ENCODE measurements at places on chromosomes 5 and 9. TPM values are rescaled to one million over a fixed set of nuclear protein-coding genes. Genes with fewer than 3 reads are reported as not detected.

- H3K27me3 ChIP-seq, result no peaks in the 10 kb centered on the region
- H3K4me1 ChIP-seq, result peaks cover 5% of the 10 kb centered on the region
- no peak overlapping the region for H3K27ac ChIP-seq
- peak; percentile 21 for DNase-seq
- H3K36me3 ChIP-seq, result peaks cover 3% of the 10 kb centered on the region
These were observed 687.3 kb upstream of the ST8SIA4 start for GRCh38 chr5:101590384-101590783.

- H3K4me3 ChIP-seq, result no peak overlapping the region
- H3K27me3 ChIP-seq, result no peaks in the 10 kb centered on the region
- no peak overlapping the region for H3K27ac ChIP-seq
- no peaks in the 10 kb centered on the region for H3K36me3 ChIP-seq
- H3K4me1 ChIP-seq, result no peaks in the 10 kb centered on the region
These were observed 34.4 kb upstream of the NSMF start for GRCh38 chr9:137493364-137494103.

Gene AMBP
- 3.3 TPM for total RNA-seq

Gene LAMC3
- total RNA-seq, result 35.9 TPM

Gene CDC20B
- total RNA-seq, result not detected

DNA sequence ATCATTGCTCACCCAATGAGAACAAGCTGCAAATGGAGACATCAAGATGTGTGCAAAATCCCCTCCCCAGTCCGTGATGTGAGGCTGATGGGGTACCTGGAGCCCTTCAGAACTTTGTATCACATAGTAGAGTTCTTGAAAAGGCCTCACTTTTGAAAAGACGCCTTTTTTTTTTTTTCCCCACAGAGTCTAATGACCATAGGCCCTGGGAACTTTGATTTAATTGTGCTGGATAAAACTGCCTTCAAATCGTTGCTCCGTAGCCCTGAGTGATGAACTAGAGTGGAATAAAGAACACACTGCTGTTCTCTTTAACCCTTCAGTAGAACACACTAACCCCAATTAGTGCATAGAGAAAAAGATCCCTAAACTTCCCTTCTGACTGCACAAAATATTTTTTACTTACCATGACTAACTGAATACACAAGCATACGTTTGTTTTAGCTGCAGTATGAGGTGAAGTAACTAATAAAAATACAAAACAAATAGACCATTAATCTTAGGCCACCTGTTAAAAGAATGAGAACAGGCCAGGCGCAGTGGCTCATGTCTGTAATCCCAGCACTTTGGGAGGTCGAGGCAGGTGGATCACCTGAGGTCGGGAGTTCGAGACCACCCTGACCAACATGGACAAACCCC lies 15.1 kb downstream of the PSAT1 start:
- 0 out of 2 replicates have a peak, but pooled peaks cover 2% of the 10 kb centered on the region for H3K4me1 ChIP-seq
- peaks cover 85% of the 10 kb centered on the region for H3K36me3 ChIP-seq
- H3K27ac ChIP-seq, result peak overlapping the region; percentile 80
- no peak overlapping the region for H3K4me3 ChIP-seq
- no peaks in the 10 kb centered on the region for H3K27me3 ChIP-seq

- peaks cover 23% of the 10 kb centered on the region for H3K4me1 ChIP-seq
- no peak overlapping the region for H3K27ac ChIP-seq
- H3K4me3 ChIP-seq, result no peak overlapping the region
- no peak for DNase-seq
These were observed 111.4 kb downstream of the FANCC start for GRCh38 chr9:95206143-95206542.

DNA sequence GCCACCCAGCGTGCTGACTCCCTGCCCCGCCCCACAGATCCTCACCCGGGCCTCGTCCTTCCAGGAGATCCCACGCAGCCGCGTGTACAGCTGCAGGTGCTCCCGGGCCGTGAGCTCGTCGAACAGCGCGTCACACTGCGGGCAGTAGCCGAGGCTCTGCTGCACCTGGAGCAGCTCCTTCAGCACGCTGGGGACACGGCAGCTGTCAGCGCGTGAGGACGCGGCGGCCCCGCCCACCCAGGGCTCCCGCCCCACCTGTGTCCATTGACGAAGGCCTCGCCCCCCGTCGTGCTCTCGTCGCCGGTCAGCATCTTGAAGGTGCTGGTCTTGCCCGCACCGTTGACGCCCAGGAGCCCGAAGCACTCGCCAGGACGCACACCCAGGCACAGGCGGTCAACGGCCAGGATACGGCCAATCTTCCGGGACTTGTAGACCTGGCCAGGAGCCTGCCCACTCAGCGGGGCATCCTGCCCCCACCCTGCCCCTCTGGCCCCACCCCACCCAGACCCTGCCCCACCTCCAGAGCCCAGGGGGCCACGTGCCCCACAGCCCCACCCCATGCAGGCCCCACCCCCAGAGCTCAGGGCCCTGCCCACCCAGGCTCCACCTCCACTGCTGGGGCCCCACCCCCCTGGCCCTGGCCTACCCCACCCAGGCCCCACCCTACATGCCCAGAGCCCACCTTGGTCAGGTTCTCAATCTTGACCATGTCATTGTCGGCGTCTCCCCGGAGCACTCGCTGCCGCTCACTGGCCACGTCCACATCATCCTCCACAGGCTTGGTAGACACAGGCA lies 13.8 kb upstream of the CLIC3 start:
- no peak for DNase-seq
- no peaks in the 10 kb centered on the region for H3K36me3 ChIP-seq
- H3K4me3 ChIP-seq, result no peak overlapping the region
- no peaks in the 10 kb centered on the region for H3K4me1 ChIP-seq

Gene KIAA0825
- 1.5 TPM for total RNA-seq

DNA sequence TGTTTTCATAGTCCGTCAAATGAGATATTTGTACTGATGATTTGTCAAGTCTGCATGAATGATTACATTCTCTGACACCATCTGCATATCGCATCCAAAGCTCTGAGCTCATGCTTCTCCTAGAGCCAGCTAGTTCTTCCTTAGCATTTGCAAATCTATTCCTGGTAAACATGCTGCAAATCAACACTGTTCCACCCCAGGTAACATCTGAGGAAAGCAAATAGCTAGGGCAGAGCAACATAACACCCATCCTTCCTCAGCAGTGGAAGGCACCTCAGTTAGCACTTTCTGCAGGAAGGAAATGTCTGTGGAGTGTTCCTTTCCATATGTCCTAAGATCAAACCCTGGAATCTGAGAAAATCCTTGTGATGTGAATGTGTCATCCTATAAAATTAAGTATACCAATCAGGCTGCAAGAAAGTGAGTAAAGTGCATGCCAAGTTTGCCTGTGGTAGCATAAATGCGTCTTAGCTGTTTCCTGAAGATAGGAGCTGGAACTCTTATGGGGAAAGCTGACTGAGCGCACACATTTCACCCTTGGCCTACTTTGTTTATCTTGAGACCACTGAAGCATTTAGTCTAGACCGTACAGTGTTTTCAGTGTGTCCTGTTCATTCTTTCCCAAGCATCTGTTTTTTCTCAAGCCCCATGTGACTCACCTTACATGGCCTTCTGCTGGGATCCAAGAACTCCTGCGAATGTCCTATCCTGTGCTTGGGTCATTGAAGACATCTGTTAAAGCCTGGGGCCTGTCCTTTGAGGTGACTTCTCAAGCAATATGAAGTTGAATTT lies 50.9 kb upstream of the STARD4 start:
- no peak overlapping the region for H3K27ac ChIP-seq
- DNase-seq, result no peak

DNA sequence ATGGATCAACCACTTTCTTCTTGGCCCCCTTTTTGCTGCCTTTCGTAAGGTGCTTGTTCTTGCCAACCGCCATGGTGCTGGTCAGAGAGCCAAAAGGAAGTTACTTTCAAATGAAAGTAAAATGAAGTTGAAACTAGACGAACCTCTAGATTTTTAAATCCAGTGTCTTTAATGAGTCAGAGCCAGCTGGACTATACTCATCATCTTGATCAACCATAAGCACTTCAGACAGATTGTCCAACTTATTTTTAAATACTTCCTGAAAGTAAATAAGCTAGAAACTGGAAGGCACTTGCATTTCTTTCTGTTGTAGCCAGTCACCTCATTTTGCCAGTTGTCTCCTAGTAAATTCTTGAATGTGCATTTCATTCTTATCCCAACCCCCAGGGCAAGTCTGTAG lies 48.9 kb downstream of the JMY start:
- H3K27ac ChIP-seq, result no peak overlapping the region
- peaks cover 26% of the 10 kb centered on the region for H3K36me3 ChIP-seq
- H3K4me1 ChIP-seq, result 0 out of 2 replicates have a peak, but pooled peaks cover 5% of the 10 kb centered on the region
- no peaks in the 10 kb centered on the region for H3K27me3 ChIP-seq
- no peak for DNase-seq
- H3K4me3 ChIP-seq, result no peak overlapping the region

DNA sequence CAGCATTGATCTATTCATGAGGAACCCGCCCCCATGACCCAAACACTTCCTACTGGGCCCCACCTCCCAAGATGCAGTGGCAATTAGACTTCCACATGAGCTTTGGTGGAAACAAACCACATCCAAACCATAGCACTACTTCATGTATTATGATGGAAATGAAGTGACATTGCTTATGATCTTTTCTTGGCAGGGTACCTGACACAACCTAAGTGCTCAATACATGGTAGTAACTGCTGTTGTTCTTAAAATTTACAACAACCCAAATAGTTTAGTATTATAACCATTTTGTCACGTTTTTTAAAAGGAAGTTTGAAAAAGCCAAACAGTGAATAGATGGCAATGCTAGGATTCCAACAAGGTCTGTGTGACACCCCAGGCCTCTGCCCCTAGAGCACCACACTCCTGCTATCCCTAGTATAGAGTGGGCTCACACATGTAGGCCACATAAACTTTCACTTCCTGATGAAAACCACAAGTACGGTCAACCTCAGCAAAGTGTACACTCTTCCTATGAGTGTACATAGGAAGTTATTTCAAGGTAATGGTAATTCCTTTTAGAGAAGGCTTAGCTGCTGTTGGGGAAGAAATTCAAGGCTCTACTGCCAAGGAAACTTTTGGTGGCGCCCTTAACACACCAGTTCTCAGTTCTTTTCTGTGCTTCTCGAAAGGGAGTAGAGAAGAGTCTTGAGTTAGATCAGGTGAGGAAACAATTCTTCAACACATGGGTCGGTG lies 97.6 kb downstream of the ARSB start:
- no peak overlapping the region for H3K27ac ChIP-seq
- H3K27me3 ChIP-seq, result no peaks in the 10 kb centered on the region
- H3K4me1 ChIP-seq, result peaks cover 5% of the 10 kb centered on the region
- DNase-seq, result no peak
- no peaks in the 10 kb centered on the region for H3K36me3 ChIP-seq
- H3K4me3 ChIP-seq, result no peak overlapping the region

Gene BRINP1
- 18.4 TPM for total RNA-seq

- H3K27me3 ChIP-seq, result no peaks in the 10 kb centered on the region
- H3K27ac ChIP-seq, result no peak overlapping the region
- no peaks in the 10 kb centered on the region for H3K36me3 ChIP-seq
- no peaks in the 10 kb centered on the region for H3K4me1 ChIP-seq
- no peak overlapping the region for H3K4me3 ChIP-seq
- DNase-seq, result peak; percentile 36
These were observed 31.0 kb upstream of the TGFBI start for GRCh38 chr5:135997673-135998335.

Gene SPINK6
- not detected for total RNA-seq

Gene FOXD4L6
- total RNA-seq, result not detected

Gene TAL2
- not detected for total RNA-seq

DNA sequence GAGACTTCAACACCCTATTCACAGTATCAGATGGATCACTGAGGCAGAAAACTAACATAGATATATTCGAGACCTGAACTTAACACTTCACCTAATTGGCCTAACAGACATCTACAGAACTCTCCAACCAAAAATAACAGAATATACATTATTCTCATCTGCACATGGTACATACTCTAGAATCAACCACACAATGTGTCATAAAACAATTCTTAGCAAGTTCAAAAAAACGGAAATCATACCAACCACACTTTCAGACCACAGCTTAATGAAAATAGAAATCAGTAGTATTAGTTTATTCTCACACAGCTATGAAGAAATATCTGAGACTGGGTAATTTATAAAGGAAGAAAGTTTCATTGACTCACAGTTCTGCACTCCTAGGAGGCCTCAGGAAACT lies 387.9 kb downstream of the DEPDC1B start:
- no peak for DNase-seq
- H3K4me3 ChIP-seq, result no peak overlapping the region
- peaks cover 14% of the 10 kb centered on the region for H3K4me1 ChIP-seq
- H3K27ac ChIP-seq, result no peak overlapping the region

Gene SLC34A3
- 0.13 TPM for total RNA-seq

- H3K36me3 ChIP-seq, result peaks cover 14% of the 10 kb centered on the region
- H3K4me3 ChIP-seq, result no peak overlapping the region
- DNase-seq, result no peak
- H3K4me1 ChIP-seq, result peaks cover 4% of the 10 kb centered on the region
- no peaks in the 10 kb centered on the region for H3K27me3 ChIP-seq
These were observed 37.6 kb upstream of the MAST4 start for GRCh38 chr5:66558560-66558959.

GRCh38 chr5:33282696-33283095 lies 158.1 kb upstream of the TARS1 start:
- no peak overlapping the region for H3K27ac ChIP-seq
- no peak for DNase-seq
- H3K27me3 ChIP-seq, result no peaks in the 10 kb centered on the region
- no peak overlapping the region for H3K4me3 ChIP-seq
- no peaks in the 10 kb centered on the region for H3K36me3 ChIP-seq

- H3K4me3 ChIP-seq, result no peak overlapping the region
- H3K4me1 ChIP-seq, result no peaks in the 10 kb centered on the region
- DNase-seq, result no peak
- peaks cover 14% of the 10 kb centered on the region for H3K27me3 ChIP-seq
- no peak overlapping the region for H3K27ac ChIP-seq
These were observed 169.8 kb downstream of the DRD1 start for GRCh38 chr5:175274171-175274570.

Gene SCGB3A2
- total RNA-seq, result 57.3 TPM

- peaks cover 3% of the 10 kb centered on the region for H3K36me3 ChIP-seq
- H3K27me3 ChIP-seq, result no peaks in the 10 kb centered on the region
- H3K27ac ChIP-seq, result no peak overlapping the region
- H3K4me3 ChIP-seq, result no peak overlapping the region
- DNase-seq, result peak; percentile 56
These were observed 432.6 kb upstream of the SLC30A5 start for GRCh38 chr5:68661237-68661636.

Gene TYRP1
- 0.14 TPM for total RNA-seq

GRCh38 chr5:150489360-150490295 lies 18.3 kb upstream of the NDST1 start:
- H3K4me1 ChIP-seq, result peaks cover 65% of the 10 kb centered on the region
- H3K36me3 ChIP-seq, result no peaks in the 10 kb centered on the region
- no peak for DNase-seq
- no peak overlapping the region for H3K4me3 ChIP-seq
- peak overlapping the region; percentile 80 for H3K27ac ChIP-seq

Measured in WTC11 (cell line).